ENCODE measurements at places on chromosomes 13 and 19.

GRCh38 chr13:33092073-33092987, 76.1 kb downstream of the KL start:
- no peak for DNase-seq

DNA sequence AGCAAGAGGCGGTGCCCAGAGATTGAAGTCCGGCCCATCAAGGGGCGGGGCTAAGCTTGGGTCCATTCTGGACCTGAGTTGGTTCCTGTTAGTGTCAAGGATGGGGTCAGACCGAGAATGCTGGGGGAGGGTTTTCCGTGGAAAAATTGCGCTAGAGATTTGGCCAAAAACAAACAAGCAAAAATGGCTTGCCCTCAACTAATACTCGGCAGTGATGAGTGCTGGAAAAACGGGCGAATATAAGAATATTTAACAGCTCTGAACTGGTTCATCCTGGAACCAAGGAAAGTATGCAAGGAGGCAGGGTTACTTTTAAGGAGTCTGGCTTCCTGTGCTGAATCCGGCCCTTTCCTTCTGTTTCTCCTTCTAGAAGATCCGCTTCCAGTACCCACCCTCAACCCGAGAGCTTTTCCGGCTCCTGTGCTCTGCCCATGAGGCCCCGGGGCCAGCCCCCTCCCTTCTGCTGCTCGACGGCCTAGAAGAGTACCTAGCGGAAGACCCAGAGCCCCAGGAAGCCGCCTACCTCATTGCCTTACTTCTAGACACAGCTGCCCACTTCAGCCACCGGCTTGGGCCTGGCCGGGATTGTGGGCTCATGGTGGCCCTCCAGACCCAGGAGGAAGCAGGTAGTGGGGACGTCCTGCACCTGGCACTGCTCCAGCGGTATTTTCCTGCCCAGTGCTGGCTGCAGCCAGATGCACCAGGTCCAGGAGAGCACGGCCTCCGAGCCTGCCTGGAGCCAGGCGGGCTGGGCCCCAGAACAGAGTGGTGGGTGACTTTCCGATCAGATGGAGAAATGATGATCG, 880 bp downstream of the SWSAP1 start:
- DNase-seq, result no peak

- no peak for DNase-seq
Observed at GRCh38 chr19:49741210-49741844, 21.8 kb downstream of the TSKS start.

- DNase-seq, result peak; percentile 91
Observed at GRCh38 chr19:17829855-17830566, 8.7 kb upstream of the INSL3 start.

DNA sequence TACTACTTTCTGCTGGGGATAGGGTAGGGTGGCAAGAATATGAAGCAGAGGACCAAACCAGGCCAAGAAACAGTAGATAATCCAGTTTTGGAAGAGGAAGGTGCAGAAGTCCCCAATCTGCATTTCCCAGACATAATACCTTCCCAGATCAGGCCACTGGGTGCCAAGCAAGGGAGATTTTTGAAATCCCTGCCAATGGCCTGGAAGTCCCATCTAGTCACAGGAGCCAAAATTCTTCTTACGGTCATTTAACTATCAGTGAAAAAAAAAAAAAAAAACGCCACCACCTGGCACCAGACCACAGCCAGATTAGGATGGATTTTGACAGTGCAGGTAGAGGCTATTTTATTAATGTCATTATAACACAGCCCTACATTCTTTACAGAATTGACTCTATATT, 57.8 kb downstream of the ZC3H13 start:
- DNase-seq, result no peak

DNA sequence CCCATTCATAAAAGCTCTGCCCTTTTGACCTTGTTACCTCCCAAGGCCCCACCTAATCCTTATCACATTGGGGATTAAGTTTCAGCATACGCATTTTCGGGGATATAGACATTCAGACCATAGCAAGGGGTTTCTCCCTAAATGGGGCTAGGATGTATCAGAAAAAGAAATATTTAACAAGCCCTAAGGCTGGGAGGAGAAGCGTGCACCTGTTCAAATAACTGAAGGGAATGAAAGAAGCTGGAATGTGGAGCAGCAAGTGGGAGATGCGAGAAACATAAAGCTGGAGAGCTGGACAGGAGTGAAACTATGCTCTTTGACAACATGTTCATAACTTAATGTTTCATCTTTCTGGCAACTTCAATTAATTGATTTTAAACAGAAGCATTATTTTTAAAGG, 811.8 kb upstream of the GPC6 start:
- no peak for DNase-seq

Measured in D721Med (cell line).